ENCODE measurements at places on chromosomes 7 and 10. TPM values are rescaled to one million over a fixed set of nuclear protein-coding genes. Genes with fewer than 3 reads are reported as not detected.
A peak's percentile ranks its signal among the peaks of the same experiment; 100 is the strongest.

The VKORC1L1 gene
- 16.6 TPM for total RNA-seq

The ZNRF2 gene
- total RNA-seq = 34.7 TPM

The PDK4 gene
- 331 TPM for total RNA-seq

The LRRC18 gene
- not detected for total RNA-seq

The OR6V1 gene
- not detected for total RNA-seq

The TNKS2 gene
- 34.4 TPM for total RNA-seq

GRCh38 chr7:159027056-159027788 is 117.4 kb downstream of the VIPR2 start:
- peak; percentile 42 for DNase-seq

DNA sequence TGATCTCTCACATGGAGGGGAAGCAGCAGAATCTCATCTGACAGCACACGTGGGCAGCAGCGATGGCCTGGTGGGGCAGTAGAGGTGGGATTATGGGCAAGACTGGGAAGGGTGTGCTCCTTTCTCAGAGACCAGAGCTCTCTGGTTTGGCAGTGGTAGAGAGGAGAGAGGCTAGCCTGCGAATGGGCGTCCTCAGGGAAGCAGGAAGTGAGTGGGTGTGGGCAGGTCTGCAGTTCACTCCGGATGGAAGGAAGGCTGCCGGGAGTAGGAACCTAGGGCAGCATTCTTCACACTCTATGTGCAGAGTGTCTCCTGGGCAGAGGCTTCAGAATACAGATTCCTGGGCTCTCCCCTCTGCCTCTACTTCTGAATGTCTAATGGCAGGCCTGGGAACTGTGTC is 162.8 kb upstream of the BMPER start:
- DNase-seq = no peak

DNA sequence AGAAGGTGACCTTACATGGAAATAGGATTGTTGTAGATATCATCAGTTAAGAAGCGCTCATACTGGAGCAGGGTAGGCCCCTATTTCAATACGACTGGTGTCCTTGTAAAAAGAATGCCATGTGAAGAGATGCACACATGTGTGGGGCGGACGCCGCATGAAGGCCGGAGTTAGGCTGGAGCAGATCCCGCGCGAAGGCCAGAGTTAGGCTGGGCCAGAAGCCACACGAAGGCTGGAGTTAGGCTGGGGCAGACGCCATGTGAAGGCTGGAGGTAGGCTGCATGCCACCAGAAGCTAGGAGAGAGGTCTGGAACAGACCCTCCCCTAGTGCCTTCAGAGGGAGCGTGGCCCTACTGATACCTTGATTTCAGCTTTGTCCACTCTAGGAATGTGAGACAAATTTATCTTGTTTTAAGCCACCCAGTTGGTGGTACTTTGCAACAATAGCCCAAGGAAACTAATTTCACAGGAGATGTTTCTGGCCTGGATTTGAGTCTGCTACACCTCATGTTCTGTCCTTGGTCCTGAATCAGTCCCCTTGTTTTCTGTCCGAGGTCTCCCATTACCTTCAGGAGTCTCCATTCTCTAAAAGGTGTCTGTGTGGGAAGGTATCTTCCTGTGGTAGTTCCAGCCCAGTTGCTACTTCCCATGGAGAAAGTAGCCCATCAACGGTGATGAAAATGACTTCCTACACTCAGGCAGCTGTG is 585.8 kb downstream of the LRMDA start:
- no peak for DNase-seq

GRCh38 chr10:97119058-97119745 is 66.6 kb downstream of the SLIT1 start:
- no peak for DNase-seq

- no peak for DNase-seq
These were observed 185.9 kb upstream of the DKK1 start for GRCh38 chr10:52128056-52128683.

DNA sequence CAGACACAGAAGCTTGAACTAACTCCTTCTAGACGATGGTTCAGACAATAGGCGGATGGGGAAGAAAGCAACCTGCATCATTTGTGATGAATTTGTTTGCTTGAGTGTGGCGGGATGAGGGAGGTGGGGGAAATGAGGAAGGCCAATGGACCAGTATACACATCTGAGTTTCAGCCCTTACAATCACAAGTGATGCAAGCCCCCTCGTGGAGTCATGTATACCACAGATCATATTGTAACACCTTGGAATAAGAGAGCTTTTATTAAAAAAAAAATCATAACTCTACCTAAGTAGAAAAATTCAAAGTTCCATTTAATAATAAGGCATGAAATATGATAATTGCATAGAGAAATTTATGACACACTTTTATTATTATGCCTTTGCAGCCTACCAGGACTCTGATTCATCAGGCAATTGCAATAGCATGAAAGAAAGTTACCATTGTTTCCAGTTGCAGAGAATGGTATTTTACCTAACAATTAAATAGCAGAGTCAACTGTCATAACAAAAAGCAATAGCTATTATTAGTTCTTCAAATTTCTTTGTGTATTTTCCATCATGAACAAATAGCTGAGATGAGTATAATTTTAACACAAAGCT is 230.2 kb upstream of the AKR1E2 start:
- no peak for DNase-seq

GRCh38 chr10:3425716-3426115 is 253.1 kb upstream of the PITRM1 start:
- DNase-seq = no peak

DNA sequence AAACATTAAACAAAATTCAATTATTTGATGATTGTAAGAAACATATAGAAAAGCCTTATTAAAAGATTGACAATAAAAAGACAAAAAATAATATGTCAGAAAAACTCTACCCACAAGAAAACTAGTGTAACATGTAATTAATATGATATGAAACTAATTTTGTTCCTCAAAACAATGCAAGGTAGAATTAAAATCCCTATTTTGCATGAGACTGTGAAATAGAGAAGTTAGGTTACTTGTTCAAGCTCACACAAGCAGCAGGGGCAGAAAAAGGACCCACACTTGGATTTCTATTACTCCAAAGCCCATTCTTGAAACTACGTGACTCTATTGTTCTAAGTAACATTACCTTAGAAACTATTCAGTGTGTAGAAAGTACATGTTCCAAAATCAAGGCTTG is 96.4 kb downstream of the KCNMA1 start:
- no peak for DNase-seq

Measured in SK-MEL-5 (cell line).